ENCODE measurements at places on chromosomes 4 and X.

GRCh38 chrX:150200820-150201287 lies 162.3 kb upstream of the MAMLD1 start:
- DNase-seq: peak; percentile 48

DNA sequence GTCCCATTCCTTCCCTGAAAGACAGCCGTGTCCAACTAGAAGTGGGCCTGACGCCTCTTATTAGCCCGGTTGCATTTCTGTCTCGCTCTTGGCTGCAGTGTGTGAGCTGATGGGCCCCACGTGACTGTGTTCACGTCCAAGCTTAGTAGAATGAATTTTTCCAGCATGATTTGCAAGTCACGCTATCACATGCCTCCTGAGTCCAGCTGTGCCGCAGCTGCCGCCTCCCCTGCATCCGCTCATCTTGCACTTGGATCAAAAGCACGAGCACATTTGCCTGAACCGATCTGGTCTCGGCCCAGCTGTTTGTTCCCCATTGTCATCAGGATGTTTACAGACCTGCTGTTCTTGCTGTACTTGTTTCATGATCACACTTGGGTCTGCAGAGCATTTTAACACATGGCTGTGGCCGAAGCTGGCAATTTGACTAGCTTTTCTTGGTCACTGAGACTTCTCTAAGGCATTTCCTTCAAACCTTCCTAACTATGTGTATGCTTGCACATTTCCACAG lies 126.5 kb downstream of the KIT start:
- no peak for DNase-seq

GRCh38 chr4:1047976-1048772 lies 36.7 kb downstream of the FGFRL1 start:
- no peak for DNase-seq

- DNase-seq: no peak
Observed at GRCh38 chr4:3369781-3370674, 71.7 kb upstream of the HGFAC start.

DNA sequence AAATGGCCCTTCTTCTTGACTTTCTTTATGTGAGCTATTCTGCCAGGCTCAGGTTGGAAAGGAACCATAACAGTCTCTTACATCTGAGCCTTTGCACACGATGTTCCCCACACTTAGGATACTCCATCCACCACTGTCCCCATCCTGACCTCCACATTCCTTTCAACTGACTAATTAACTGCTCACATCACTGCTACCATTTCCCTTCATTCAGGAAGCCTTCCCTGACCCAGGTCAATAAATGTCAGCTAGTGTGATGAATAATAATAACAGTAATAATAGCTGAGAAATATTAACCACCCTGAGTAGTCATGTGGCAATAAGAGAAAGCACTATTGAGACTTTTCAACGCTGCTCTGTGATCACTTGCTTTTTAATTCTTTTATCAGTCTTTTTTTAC lies 291.7 kb downstream of the KCNIP4 start:
- no peak for DNase-seq
